ENCODE measurements at places on chromosomes 4 and X. TPM values are rescaled to one million over a fixed set of nuclear protein-coding genes. Genes with fewer than 3 reads are reported as not detected.

- no peak for DNase-seq
These were observed 105.5 kb upstream of the NEIL3 start for GRCh38 chr4:177204126-177204525.

DNA sequence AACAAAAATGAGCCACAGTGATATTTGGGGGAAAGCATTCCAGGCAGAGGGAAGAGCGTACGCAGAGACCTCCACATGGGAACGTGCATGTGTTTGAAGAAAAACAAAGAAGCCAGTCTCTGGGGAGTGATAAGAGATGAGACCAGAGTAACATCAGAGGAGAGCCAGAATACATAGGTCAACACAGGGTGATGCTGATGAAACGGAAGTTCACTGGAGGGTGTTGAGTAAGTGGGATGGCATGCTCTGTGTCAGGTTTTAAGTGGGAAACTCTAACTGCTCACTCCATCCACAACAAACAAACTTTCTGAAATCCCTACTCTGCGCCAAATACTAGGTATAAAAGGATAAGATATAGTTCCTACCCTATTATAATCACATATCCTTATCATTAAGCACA is 110.0 kb downstream of the ARHGAP6 start:
- DNase-seq: no peak

GRCh38 chr4:146525754-146526153 is 4.0 kb upstream of the SLC10A7 start:
- DNase-seq: no peak

DNA sequence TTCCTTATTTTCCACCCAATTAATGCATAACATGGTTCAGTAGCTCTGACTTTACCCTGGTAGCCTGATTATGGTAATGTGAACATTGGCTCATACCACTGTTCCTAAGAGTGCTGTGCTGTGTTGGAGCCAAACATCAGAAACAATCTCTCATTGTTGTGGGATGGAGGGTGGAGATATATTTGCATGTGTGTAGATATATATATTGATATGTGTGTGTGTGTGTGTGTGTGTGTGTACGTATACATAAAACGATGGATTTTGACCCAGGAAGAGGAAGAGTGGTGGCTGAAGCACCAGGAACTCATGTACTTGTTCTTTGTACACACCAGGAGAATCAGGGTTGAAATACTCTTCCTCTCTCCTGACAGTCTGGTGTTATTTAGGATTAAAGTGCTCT is 247.7 kb downstream of the IL15 start:
- no peak for DNase-seq

DNA sequence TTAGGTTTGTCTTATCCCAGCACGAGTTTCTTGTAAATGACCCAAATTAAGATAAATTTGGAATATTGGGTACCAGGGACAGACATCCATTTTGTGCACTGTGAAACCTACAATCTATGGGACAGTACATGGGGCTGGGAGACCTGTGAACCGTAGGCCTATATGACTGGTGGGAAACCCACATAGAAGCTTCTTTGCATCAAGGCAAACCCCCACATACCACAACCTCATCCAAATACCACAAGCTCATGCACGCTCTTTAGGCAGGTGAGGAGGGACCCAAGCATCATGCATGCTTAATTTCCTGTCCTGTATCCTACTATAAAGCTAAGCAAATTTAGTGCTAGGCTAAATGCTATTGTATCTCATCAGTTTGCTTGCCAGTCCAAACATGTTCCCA is 47.8 kb downstream of the NIPAL1 start:
- DNase-seq: no peak

Gene EGFL6
- total RNA-seq: not detected

Gene ZBTB33
- total RNA-seq: 24.9 TPM

Gene TEX13B
- total RNA-seq: not detected
